ENCODE measurements at places on chromosomes 4 and X. TPM values are rescaled to one million over a fixed set of nuclear protein-coding genes. Genes with fewer than 3 reads are reported as not detected.

GRCh38 chr4:166777760-166778159 lies 456.5 kb downstream of the SPOCK3 start:
- H3K4me3 ChIP-seq: no peak overlapping the region
- H3K4me1 ChIP-seq: no peaks in the 10 kb centered on the region
- H3K36me3 ChIP-seq: no peaks in the 10 kb centered on the region
- no peak overlapping the region for H3K27ac ChIP-seq
- H3K27me3 ChIP-seq: no peaks in the 10 kb centered on the region
- no peak for DNase-seq

- H3K27me3 ChIP-seq: no peaks in the 10 kb centered on the region
- no peak overlapping the region for H3K27ac ChIP-seq
- no peak overlapping the region for H3K4me3 ChIP-seq
- DNase-seq: no peak
- no peaks in the 10 kb centered on the region for H3K36me3 ChIP-seq
- H3K4me1 ChIP-seq: peaks cover 9% of the 10 kb centered on the region
Measured at GRCh38 chr4:146260521-146260920, 46.2 kb downstream of the REELD1 start.

DNA sequence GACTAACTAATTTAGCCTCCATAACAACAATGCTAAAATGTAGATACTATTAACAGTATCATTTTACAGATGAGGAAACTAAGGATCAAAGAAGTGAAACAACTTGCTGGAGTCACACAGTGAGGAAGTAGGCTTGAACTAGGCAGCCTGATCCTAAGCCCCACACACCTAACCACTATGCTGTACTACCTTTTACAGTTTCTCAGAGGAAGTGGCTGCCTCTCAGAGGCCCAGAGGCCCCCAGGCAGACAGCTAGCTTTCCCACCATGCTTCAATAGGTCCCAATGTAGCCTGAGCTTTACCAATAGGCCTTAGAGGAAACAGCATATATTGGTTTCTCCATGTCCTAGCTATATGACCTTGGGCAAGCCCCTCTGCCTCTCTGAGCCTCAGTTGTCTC lies 69.4 kb upstream of the PJA1 start:
- H3K4me1 ChIP-seq: peaks cover 1% of the 10 kb centered on the region
- H3K36me3 ChIP-seq: no peaks in the 10 kb centered on the region
- no peak overlapping the region for H3K27ac ChIP-seq
- no peak overlapping the region for H3K4me3 ChIP-seq
- no peaks in the 10 kb centered on the region for H3K27me3 ChIP-seq
- DNase-seq: no peak

- no peaks in the 10 kb centered on the region for H3K36me3 ChIP-seq
- no peak overlapping the region for H3K4me3 ChIP-seq
- peak overlapping the region; percentile 57 for H3K27ac ChIP-seq
- H3K4me1 ChIP-seq: peaks cover 8% of the 10 kb centered on the region
Measured at GRCh38 chr4:112127803-112128202, 17.5 kb upstream of the FAM241A start.

GRCh38 chrX:74450803-74451449 lies 29.6 kb downstream of the SLC16A2 start:
- DNase-seq: peak; percentile 95
- peak overlapping the region; percentile 78 for H3K27ac ChIP-seq
- no peak overlapping the region for H3K4me3 ChIP-seq
- no peaks in the 10 kb centered on the region for H3K27me3 ChIP-seq
- H3K36me3 ChIP-seq: no peaks in the 10 kb centered on the region

DNA sequence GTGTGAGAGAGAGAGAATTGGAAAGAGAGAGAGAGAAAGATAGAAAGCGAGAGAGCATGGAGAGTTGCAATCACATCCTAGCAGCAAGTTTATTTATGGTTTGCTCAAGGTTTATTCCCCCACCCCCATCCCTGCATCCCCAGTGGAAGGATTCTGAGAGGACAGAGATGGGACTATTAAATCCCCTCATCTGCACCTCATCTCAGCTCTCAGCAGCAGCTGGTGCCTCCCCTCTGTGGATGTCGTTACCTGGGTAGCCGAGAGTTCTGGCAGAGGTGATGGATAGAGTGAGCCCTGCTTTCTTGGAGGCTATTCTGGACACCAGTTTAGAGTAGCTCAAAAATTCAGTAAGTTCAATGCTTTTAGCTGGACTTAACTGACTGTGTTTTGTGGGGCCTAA lies 132.0 kb upstream of the RAI2 start:
- H3K4me3 ChIP-seq: no peak overlapping the region
- no peak for DNase-seq
- H3K4me1 ChIP-seq: no peaks in the 10 kb centered on the region
- no peaks in the 10 kb centered on the region for H3K27me3 ChIP-seq

DNA sequence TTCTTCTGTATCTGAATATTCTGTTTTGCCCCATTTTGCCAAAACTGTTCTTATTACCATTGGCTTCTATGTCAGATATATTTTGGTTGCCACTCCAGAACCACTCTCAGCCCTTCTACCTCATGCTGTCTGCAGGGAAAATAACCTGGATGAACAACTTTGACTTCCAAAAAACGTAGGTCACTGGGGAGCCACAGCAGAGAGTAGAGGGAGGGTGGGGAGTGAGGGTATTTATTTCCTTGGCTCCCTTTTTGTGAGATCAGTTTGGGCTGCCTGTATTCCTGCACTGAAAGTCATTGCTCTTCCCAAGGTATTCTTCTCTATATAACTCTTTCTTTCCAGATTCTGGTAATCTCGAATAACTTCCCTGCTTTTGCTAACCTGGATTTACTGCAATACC lies 6.3 kb downstream of the BMPR1B start:
- no peaks in the 10 kb centered on the region for H3K36me3 ChIP-seq
- peaks cover under 1% of the 10 kb centered on the region for H3K4me1 ChIP-seq

DNA sequence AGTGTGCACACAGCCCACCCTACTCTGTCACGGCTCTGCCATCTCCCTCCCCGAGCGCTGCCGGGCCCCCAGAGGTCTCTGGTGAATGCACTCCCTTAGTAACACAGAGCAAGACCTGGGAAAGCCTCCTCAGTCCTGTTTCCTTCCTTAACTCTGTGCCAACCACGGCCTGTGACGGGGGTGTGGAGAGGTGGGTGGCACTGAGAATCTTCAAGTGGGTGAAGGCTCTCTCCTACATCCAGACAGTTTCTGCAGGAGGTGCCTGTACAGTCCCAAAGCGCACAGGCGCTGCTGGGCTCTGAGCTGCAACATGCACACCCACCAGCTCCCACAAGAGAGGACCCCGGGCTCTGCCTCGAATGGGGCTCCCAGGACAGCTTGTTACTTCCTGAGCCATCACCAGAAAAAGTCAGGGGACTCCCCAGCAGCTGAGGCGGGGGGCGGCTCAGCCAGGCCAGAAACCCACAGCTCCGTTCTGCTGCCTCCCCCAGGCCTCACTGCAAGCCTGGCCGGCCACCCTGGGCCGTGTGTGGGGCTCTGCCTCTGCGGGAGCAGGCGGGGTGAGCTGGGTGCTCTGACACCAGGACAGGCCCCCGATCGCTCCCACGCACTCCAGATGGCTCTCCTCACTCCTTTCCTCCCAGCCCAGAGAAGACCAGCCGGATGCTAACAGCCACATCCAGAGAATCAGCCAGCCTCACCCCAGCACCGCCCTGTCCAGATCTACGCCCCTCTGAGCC lies 29.7 kb downstream of the FAM53A start:
- H3K27me3 ChIP-seq: no peaks in the 10 kb centered on the region
- H3K4me3 ChIP-seq: no peak overlapping the region
- no peak for DNase-seq

- H3K36me3 ChIP-seq: no peaks in the 10 kb centered on the region
- H3K4me1 ChIP-seq: peaks cover 3% of the 10 kb centered on the region
- H3K27ac ChIP-seq: no peak overlapping the region
- no peaks in the 10 kb centered on the region for H3K27me3 ChIP-seq
Measured at GRCh38 chr4:183165376-183165775, 66.3 kb downstream of the WWC2 start.

DNA sequence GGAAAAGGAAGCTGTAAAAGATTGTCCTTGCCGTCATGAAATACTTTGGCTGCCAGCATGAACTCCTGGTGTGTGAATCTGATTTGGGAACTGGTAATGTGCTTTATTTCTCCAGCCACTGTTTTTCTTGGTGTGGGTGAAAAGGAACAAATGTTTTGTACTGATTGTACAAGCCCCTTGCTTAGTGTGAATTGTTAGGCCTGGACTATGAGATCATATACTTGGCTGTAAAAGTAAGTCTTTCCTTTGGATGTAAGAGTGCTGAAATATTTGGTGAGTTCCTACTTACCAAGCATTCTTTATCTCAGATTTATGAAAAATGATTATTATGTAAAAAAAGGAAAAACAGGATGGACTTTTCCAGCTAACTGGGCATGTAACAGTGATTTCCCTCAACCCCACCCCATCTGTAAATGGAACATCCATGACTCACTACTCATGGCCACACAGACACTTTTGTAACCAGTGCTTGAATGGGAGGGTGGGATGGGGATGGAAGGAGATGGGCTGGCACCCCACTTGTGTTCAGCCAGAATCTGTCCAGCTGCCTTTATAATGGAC lies 6.3 kb downstream of the FNIP2 start:
- DNase-seq: peak; percentile 88
- H3K4me3 ChIP-seq: no peak overlapping the region
- peaks cover 24% of the 10 kb centered on the region for H3K4me1 ChIP-seq
- H3K36me3 ChIP-seq: no peaks in the 10 kb centered on the region
- no peaks in the 10 kb centered on the region for H3K27me3 ChIP-seq

DNA sequence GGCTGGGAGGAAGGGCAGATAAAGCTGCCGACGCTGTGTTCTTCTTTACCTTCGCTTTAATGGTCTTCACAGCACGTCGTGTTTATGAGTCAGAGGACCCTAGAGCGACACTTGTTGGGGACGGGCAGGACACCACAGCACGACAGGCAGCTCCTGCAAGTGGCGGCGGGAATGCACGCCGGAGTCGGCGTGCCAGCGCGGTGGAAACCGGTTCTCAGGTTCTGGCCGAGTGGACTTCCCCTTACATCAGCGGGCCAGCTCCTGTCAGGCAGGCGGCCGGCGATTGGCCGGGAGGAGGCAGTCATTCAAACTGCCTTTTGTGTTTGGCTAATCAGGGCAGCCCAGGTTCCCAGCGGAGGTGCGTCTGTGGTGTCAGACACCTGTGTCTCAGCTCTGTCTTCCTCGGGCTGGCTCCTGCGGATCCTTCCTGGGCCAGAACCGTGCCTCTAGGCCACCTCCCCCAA lies 150.9 kb downstream of the SHROOM3 start:
- peak; percentile 71 for DNase-seq
- H3K27ac ChIP-seq: peak overlapping the region; percentile 85
- peaks cover 44% of the 10 kb centered on the region for H3K4me1 ChIP-seq
- H3K27me3 ChIP-seq: no peaks in the 10 kb centered on the region
- H3K36me3 ChIP-seq: no peaks in the 10 kb centered on the region

DNA sequence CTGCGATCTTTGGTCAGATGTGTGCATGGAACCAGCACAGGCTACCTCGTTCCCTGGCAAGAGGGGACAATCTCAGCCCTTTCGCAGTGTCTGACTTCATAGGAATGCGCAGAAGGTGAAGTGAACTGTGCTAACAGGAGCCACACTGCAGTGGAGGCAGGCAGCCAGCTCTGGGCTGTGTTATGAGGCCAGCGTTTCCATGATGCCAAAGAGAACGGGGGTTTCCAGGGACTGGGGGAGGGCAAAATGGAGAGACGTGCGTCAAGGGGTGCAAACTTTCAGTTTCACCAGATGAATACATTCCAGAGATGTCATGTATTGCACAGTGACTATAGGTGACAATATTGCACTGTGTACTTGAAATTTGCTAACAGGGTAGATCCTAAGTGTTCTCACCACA lies 30.4 kb downstream of the CLDN34 start:
- H3K27me3 ChIP-seq: no peaks in the 10 kb centered on the region
- no peak overlapping the region for H3K4me3 ChIP-seq
- no peaks in the 10 kb centered on the region for H3K4me1 ChIP-seq
- no peak overlapping the region for H3K27ac ChIP-seq

DNA sequence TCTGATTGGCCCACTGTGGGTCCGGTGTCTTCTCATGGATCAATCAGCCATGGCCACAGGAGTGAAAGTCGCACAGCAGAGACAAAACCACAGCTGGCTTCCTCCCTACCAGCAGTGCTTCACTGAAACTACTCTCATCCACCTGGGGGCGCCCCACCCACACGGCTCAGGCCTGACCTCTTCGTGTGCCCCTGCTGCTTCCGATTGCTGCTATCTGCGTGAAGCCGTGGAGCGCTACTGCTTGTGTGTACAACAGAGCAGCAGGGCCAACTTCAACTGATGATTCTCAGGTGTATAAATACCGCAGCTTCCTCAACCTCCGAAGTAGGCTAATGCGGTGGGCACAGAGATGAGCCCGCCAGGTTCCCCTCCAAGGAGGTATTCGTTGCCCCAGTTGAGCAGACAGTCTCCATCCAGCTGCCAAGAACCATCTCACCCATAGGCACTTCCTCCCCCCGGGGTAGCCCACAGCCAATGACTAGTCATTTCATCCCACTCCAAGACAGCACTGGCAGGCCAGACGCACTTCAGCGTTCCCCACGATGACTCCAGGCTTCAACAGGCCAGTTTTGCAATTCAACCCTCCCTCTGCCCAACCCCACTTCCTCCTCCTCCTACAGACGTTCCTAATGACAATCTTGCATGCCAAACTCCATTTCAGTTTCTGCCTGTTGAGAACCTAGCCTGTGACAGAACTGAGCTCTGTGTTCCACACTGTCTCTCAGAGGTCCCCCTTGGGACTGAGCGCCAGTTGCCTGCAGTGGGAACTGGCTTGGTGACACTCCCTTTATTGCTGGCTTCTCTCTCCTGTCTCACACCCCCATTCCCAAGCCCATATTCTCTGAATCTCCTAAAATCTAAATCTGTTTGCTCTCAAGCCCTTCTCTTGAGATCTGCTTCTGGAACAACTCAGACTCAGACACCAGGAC lies 41.3 kb upstream of the ATP6AP2 start:
- no peaks in the 10 kb centered on the region for H3K27me3 ChIP-seq
- peak; percentile 42 for DNase-seq
- H3K27ac ChIP-seq: no peak overlapping the region
- no peaks in the 10 kb centered on the region for H3K4me1 ChIP-seq

DNA sequence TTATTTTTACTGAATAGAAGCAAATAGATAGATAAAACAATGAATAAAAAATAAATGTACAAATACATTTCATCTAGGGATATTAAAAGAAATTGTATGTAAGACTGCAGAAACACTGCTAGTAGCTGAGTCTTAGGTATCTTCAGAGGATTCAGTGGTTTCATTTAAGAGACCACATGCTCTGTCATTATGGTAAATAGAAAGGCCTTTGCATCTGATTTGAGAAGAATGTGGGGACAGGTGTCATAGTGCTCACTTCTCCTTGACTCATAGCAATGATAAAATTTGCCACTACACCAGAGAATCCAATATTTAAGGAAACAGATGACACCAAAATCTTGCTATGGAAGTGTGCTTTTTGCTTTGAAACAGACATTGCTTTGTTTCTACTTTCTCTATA lies 59.8 kb upstream of the PPP1R2C start:
- no peak overlapping the region for H3K27ac ChIP-seq
- H3K27me3 ChIP-seq: no peaks in the 10 kb centered on the region
- no peaks in the 10 kb centered on the region for H3K36me3 ChIP-seq
- H3K4me1 ChIP-seq: no peaks in the 10 kb centered on the region
- no peak for DNase-seq
- no peak overlapping the region for H3K4me3 ChIP-seq

- H3K4me3 ChIP-seq: no peak overlapping the region
- DNase-seq: no peak
- no peaks in the 10 kb centered on the region for H3K36me3 ChIP-seq
Measured at GRCh38 chr4:77197831-77198230, 40.8 kb downstream of the CCNG2 start.

The UGT2B15 gene
- not detected for total RNA-seq

The IL1RAPL1 gene
- total RNA-seq: 0.16 TPM

The MTMR1 gene
- total RNA-seq: 18.6 TPM

The NXF2 gene
- total RNA-seq: not detected

The ATG4A gene
- total RNA-seq: 11.5 TPM

The RIPPLY1 gene
- not detected for total RNA-seq

The SEPTIN6 gene
- total RNA-seq: 24.7 TPM

The HTR2C gene
- total RNA-seq: not detected

The EGFL6 gene
- total RNA-seq: not detected

All from astrocyte (in vitro differentiated cells and primary cell).